ENCODE measurements at places on chromosomes 1 and 21.

DNA sequence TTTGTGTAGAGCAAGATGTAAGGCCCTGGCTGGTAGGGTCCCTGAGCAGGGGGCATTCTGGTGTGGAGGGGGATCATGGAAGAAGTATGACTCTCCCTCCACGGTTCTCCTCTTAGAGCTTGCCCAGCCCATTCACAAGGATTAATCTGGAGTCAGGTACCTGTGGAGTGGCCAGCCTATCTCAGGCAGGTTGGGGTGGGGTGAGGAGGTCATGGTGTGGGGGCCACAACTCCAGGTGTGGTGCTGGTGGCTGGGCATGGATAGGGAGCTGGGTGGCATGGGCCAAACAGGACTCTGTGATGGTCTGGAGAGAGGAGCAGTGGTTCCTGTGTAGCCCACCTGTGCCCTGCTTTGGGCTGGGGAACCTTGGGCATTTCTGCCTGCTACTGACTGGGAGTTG is 32.3 kb downstream of the TMCC2 start:
- DNase-seq, result no peak

DNA sequence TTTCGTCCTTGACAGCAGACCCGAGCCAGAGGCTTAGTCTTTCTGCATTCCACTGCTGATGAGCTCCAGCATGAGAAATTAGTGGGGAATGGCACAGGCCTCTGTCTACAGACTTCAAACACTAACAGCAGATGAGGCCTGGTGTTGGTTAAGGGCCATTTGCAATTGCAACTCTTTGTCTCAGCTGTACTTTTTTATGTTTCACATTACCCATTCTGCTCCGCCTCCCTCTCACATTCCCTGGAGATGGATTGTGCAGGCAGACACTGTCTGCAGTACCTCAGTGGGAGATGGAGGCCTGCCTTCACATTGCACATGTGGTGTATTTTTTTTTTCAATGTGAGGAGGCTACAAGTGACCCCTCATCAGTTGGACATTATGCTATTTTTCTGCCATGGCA is 370.2 kb downstream of the DUSP10 start:
- no peak for DNase-seq

DNA sequence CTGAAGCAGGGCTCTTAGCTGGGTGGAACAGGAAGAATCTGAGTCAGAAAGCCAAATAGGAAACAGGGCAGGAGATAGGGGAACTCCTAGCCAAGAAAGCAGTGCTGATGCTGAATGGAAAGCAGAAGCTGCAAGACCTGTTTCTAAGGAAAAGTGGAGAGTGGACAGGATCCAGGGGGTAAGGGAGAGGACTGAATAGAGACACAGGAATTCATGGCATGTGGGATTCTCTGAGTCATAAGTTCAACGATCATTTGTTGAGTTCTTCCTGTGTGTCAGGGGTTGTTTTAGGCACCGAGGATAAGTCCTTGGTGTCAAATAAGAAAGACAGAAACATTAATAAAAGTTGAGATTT is 153.8 kb upstream of the FGGY start:
- DNase-seq, result no peak

- peak; percentile 94 for DNase-seq
These were observed 31.8 kb upstream of the CFAP126 start for GRCh38 chr1:161399257-161399998.

DNA sequence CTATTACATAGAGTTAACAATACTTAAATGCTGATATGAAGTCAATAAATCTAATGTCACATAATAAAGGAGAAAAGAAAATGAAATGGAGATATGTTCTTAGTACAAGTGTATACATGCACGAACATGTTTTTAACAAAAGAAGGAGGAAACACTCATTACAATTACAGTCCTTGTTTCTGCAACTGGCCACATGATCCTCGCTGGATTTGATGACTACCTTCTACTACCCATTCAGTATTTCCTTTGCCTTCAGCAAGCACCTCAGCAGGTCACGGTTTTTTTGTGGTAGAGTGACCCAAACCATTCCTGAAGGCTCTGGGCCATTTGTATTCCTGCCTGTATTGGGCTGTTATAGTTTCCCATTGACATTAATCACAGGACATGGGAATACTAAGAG is 172.8 kb upstream of the CXADR start:
- DNase-seq, result no peak

- no peak for DNase-seq
These were observed 63.3 kb downstream of the ERG start for GRCh38 chr21:38434913-38435533.
